ENCODE measurements at places on chromosomes 3 and 15.
A peak's percentile ranks its signal among the peaks of the same experiment; 100 is the strongest.

DNA sequence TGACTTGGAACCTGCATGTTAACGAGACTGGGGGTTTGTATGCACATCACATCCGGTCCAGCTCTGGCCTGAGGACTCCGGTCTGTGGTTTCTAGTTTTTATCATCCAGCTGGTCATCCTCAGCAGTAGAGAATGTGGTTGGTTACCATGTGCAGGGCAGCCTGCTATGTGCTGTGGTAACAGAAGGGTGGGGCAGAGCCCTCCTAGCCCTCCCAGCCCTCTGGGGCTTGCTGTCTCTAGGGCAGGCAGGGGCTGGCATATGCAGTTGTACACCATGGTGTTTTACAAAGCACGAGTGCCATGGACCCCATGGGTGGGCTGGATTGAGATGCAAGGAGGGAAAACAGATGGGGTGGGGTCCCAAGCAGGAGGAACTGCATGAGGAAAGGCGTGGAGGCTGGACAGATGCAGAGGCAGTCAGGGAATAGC, 70.2 kb downstream of the APBA2 start:
- DNase-seq: no peak

GRCh38 chr3:9399337-9399703, 1.9 kb downstream of the SETD5 start:
- no peak for DNase-seq

GRCh38 chr3:50160561-50160983, 5.4 kb downstream of the SEMA3F start:
- no peak for DNase-seq

- DNase-seq: no peak
Measured at GRCh38 chr3:69324362-69325025, 61.4 kb downstream of the FRMD4B start.

- no peak for DNase-seq
Measured at GRCh38 chr3:104367000-104367399, 999.7 kb upstream of the ALCAM start.

GRCh38 chr3:190089711-190090110, 31.0 kb downstream of the P3H2 start:
- DNase-seq: no peak

GRCh38 chr3:151837057-151837456, 23.1 kb downstream of the AADAC start:
- DNase-seq: peak; percentile 19

- peak; percentile 77 for DNase-seq
Measured at GRCh38 chr15:90400759-90401314, 12.8 kb downstream of the IQGAP1 start.

DNA sequence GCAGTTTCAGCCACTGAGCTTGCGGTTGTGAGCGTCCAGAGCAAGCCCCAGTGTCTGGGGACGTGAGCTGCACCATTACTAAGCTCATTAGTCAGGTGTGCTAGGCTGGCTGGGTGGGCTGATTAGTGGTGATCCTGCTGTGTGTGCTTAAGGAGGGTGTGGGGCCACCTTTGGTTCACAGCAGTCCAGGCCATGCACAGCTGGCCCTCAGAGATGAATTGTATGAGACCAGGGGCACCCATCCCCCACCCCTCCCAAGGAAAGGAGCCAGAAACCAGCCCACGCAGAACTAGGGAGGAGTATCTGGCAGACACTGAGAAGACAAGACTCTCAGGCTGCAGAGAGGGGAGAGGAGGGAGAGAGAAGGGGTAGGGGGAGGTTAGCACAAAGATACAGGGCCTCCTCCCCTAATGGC, 3.8 kb downstream of the TYRO3 start:
- DNase-seq: no peak

GRCh38 chr3:123194552-123194951, 7.2 kb upstream of the SEC22A start:
- DNase-seq: no peak

DNA sequence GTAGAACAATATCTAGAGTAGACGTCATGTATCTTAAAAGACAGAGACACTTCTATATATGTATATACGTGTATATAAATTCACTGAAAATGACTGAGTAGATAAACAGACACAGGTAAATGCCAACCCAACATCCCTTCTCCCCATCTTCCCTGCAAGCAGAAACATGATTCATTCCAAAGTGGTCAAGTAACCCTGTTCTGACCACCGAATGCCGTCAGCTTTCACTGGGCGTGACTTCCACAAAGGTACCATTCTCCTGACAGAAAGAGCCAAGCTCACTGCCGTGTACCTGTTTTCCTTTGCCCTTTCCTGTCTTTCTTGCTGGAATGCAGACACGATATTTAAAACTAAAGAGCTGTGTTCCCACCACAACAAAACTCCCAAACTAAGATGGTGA, 76.7 kb downstream of the TAFA4 start:
- no peak for DNase-seq

GRCh38 chr3:101512396-101512645, 691 bp downstream of the SENP7 start:
- DNase-seq: no peak

- DNase-seq: no peak
Measured at GRCh38 chr3:181618260-181618659, 93.5 kb upstream of the SOX2 start.

GRCh38 chr3:167350245-167350862, 29.7 kb downstream of the ZBBX start:
- no peak for DNase-seq

DNA sequence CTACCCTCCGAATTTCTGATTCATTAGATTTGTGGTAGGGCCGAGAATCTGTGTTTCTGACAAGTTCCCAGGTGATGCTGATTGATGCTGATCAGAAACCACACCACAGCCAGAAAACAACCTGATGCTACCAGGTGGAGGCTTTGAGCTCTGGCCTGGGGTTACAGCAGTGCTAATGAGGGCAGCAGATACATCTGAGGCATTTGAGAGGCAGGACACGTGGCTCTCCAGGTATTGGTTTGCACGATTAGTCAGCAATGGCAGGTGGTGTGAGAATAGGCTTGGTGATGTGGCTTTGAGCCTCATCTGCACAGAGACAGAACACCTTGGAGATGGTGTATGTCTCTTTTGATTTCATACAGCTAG, 78.8 kb upstream of the THBS1 start:
- DNase-seq: no peak

GRCh38 chr3:64739971-64740631, 52.3 kb upstream of the ADAMTS9 start:
- no peak for DNase-seq

GRCh38 chr3:65905771-65906170, 132.9 kb downstream of the MAGI1 start:
- no peak for DNase-seq

DNA sequence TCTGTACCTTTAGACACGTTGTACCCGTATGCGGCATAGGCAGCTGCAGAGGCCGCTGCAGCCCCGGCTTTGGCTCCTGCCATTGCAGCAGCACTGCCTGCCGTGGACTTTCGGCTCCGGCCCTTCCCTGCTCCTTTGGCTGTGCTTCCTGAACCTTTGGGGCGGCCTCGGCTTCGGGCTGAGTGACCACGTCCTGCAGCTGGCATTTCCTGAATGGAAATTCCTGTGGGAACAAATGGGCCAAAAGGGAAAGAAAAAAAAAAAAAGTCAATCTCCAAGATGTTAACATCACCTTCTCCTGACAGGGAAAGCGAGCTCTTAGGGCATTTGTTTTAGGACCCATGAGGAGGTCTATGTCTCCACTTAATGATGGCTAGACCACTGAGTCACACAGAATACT, 29.6 kb downstream of the CHAC1 start:
- no peak for DNase-seq

DNA sequence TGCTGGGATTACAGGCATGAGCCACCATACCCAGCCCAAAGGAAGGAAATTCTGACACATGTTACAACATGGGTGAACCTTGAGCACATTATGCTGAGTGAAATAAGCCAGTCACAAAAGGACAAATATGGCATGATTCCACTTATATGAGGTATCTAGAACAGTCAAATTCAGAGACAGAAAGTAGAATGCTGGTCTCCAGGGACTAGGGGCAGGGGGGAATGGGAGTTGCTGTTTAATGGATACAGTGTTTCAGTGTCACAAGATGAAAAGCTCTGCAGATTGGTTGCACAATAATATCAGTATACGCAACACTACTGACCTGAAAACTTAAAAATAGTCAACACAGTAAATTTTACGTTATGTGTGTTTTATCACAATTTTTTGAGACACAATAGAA, 4.1 kb downstream of the SPATA12 start:
- DNase-seq: no peak

- DNase-seq: peak; percentile 33
Measured at GRCh38 chr15:42704492-42704926, 32.4 kb downstream of the CDAN1 start.

- no peak for DNase-seq
Measured at GRCh38 chr15:63334821-63335220, 46.8 kb downstream of the CA12 start.

- DNase-seq: no peak
Measured at GRCh38 chr3:122074621-122075265, 19.6 kb downstream of the CD86 start.

DNA sequence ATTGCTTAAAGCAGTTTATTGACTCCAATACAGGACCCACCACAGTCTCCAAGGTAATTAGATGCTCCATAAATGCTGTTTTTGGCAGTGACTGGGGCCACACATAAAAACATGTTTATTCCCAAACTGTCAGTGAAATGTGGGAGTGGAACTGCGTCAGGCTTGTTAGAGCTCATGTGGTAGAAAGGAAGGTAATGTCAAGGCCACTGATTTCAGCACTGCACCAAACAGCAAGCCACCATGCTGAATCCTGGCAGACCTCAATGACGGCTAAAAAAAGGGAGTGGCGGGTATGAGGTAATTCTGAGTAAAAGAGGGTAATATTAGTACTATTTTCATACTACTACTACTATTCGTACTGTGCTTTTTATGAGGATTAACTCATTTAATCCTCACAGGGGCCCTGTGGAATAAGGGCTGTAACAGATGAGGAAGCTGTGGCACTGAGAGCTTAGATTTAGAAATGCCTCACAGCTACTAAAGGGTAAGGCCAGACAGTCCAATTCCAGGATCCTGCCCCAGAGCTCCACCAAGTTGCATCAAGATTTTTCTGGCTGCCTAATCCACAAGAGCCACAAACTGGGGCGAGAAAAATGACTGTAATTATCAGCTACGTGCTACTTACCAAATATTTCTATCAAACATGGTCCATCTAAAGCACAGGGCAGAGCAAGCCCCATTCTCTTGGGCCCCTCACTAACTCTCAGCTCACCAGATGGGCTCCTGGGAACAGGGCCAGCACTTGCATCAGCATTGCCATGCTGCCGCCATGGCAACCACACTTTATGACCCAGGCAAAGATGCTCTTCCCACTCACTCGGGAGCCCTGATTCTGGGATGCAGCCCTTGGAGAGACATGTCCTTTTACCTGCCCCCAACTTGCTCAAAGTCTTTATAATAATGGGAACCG, 83.6 kb upstream of the SPATA12 start:
- no peak for DNase-seq

DNA sequence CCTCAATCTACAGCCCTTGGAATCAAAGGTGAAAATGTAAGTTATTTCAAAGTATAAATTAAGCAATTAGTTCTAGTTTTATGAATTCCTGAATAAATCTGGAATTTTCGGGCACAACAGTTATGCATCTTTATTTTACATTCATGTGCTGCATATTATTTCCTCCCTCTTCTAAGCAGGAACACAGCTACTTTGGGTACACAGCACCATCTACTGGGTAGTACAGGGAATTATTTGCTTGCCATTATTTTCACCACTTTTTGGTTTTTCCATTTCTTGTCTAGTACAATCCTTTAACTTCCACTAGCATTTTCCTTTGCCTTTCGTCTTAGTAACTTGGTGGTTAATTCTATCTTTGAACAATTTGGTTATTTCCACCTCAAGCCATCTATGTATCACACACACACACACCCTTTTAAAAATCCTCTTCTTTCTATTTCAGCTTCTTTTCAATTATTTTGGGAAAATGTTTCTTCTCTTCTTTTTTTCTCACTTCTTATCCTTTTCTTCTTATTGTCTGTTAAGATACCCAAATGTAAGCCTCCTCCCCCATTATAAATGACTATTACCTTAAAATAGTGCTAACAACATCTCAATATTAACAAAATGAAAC, 451.0 kb downstream of the MFSD1 start:
- no peak for DNase-seq

- DNase-seq: peak; percentile 37
Measured at GRCh38 chr15:67812241-67812644, 13.1 kb upstream of the SKOR1 start.

DNA sequence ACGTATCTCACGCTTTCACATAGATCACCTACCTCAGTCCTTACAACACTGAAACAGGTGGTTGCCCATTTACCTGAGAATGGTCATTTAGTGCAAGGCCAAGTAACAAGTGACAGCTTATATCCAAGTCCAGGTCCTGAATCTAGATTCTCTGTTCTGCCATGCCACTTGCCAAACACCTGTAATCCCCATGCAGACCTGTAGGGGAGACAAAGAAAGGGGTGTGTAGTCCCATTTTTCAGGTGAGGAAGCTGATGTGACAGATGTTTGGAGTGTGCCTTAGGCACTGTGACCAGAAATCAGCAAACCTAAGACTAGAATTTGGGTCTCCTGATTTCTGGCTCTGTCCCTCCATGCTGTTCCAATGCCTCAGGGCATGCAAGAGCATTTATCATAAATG, 12.7 kb downstream of the ZNF35 start:
- DNase-seq: no peak

All from breast epithelium (tissue), 4 donors.